SK-N-MC (cell line): ENCODE measurements at places on chromosomes 3 and 15.

DNA sequence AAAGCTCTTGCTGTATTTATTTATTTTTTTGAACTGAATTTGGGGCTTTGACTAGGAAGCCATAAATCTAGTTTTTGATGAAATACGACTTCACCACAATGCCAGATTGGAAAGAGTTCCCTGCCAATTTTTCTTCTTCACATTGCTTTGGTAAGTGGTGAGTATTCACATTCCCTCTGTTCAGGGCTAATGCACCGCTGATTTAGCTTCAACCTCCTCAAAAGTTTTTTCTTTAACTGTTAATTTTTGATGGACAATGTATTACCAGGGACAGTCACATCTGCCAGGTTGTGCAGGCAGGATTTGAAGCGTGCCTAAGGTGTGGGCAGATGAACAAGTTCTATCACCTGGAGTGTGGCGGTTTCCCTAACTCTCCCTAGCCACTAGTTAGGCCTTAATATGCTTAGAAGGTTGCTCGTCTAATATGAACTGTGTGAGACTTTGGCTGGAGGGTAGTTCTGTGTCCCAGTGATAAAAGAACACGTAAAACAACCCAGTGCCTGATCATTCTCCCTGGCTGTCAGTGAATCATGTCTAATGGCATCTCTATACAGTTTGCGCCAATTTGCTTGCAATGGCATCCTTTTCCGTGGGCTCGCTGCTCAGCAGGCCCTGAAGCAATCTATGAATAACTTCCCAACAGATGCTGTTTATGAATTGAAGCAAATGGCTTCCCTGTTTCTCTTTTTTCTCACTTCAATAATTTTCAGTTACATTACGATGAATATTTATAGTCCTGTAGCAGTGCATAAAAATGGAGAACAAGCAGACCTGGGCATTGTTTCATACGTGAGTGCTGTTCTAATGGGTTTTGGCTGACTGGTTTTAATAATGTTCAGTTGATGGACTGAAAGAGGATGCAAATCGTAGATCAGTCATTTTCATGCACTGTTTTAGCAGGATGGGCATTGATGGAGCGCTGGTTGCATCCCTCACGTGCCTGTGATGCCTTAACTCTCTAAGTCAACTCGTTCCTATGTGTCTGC, 243.2 kb upstream of the SUCLG2 start:
- DNase-seq: no peak

DNA sequence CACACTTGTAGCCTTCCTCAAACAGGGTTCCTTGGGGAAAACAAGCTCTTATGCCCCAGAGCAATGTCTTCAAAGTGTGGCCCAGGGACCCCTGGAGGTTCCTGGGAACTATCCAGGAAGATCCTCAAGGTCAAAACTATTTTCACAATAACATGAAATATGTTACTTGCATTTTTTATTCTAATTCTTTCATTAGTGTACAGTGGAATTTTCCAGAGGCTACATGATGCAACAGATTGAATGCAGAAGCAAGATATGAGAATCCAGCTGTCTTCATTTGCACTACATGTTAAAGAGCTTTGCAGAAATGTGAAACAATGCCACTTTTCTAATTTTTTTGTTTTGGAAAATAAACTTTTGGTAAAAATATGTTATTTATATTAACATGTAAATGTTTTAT, 190.9 kb downstream of the SLC9A9 start:
- peak; percentile 85 for DNase-seq

DNA sequence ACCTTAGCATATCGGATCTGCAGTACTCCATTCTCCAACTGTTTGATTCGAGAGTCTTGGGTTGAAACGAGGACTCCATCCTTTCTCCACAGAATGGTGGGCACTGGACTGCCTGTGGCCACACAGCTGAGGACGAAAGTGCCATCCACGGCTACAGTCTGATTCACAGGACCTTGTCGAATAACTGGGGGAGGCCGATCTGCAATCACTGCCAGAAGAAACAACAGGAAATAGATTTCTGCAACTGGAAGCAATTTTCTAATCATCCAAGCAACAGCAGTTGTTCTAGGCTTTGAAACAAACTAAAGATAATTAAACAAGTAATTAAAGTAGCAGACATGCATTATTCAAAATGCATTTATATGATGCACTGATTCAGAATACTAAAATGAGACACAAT, 1097.7 kb downstream of the ROBO1 start:
- no peak for DNase-seq

- no peak for DNase-seq
Measured at GRCh38 chr3:157081626-157082210, 78.2 kb downstream of the CCNL1 start.

- DNase-seq: no peak
Measured at GRCh38 chr15:101092156-101092866, 159.5 kb downstream of the CHSY1 start.

GRCh38 chr3:104437891-104438290, 928.8 kb upstream of the ALCAM start:
- peak; percentile 96 for DNase-seq

DNA sequence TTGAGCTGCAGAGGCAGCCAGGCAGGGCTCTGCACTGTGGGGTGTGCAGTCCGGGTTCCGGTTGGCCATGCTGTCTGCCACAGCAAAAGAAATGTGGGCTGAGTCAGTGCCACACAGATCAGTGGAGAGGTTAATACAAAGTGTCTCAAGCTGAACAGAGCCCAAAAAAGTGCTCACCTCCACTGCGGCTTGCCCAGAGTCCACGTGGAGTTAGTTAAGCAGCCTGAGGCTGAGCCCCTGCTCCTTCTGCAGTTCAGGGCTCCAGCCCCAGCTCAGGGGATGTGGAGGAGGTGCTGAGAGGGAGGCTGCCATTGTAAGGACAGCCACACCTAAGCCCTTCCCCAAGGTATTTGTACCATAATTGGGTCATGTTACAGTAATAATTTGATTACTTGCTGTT, 85.3 kb downstream of the LRRK1 start:
- DNase-seq: no peak

DNA sequence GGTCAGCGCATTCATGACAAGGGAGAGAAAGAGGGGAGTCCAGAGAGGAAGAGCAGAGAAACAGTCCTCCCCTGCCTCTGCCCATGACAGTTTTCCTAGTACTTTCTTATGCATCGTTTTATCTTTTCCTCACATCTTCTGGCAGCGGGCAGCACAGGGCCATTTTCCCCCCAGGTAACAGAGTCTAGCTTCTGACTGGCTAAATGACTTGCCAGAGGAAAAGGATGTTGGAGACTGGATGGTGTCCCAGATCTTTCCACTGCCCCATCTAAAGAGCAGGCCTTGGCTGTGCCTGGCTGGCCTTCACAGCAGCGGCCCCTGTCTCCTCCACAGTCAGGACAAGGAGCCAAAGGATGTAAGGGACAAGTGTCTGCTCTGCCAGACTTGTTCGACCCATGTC, 59.3 kb downstream of the CTDSPL start:
- DNase-seq: no peak

DNA sequence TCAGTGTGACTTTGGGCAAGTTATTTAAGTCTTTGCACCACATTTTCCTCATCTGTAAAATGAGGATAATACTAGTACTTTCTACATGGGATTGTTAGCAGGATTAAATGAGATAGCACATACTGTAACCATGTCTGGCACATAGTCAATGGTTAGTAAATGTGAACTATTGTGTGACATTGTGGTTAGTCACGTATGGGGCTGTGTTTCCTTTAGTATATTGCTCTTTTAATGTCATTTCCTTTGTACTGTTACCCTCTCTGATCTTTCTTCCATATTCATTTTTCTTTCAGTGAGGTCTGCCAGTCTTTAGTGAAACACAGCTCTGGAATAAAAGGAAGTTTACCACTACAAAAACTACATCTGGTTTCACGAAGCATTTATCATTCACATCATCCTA, 21.4 kb downstream of the OPA1 start:
- no peak for DNase-seq

GRCh38 chr3:30586096-30586805, 20.1 kb upstream of the TGFBR2 start:
- DNase-seq: no peak

DNA sequence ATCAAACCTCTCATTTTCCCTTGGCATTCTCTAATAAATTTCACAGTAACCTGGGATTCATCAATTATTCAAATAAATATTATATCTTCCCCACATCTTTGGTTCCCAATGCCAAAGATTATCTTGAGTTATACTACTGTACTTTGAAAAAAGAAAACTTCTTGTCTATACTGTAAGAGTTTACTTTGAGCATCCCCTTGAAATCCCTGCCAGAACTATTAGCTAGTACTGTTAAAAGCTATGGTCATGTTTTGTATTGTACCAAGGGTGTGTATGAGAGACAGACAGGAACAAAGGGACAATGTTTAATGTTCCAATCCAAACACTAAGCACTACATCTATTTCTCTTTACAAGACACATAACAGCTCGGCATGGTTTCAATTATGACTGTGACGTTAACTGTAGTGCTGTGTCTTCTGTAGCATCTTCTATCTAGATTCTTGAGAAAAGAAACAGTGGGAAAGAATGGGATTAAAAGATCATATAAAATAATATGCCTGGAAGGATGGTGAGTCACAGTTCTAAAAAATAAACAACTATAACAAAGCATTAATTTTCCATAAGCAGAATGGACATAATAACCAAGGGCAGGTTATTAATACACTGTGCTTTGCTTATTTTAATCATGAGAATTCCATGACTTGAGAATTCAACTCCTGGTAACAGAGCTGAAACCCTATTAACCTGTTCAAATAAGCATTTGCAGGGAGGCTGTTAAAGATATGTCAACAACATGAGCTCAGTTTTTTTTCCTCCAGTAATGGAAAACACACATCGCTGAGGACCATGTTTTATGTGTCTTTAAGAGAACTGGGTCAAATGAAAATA, 71.1 kb downstream of the ALDH1A2 start:
- DNase-seq: no peak

GRCh38 chr3:100548053-100548452, 55.6 kb downstream of the TMEM45A start:
- DNase-seq: no peak

DNA sequence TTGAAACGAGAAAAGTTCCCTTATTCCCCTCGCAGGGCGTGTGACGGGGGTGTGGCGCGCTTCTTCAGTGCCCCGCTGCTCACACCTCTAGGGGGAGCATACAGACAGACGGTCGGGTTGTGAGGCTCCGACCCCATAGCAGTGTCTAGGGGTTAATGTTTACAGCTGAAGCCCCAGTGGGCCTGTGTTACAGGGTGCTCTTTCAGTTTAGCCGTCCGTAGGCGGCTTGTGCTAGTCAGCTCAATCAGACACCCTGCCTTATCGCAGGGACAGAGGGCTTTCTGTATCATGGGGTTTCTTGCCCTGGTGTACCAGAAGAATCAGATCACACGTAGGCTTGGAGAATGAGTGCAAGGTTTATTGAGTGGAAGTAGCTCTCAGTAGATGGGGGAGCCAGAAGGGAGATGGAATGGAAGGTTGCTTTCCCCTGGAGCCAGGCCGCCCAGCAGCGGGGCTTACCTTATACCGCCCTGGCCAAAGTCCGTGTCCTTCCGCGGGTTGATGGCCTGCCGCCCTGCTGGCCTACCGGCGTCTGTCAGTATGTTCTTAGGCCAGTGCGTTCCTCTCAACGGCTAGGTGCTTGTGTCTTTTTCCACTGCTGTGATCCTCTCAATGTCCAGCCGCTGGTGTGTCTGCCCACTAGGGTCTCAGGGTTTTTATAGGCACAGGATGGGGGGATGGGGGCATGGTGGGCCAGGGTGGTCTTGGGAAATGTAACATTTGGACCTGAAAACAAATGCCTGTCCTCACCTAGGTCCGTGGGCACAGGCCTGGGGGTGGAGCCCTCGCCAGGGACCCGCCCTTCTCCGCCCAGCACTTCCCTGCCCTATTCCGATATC, 32.2 kb upstream of the ACP3 start:
- DNase-seq: no peak

- no peak for DNase-seq
Measured at GRCh38 chr3:32455609-32456428, 46.8 kb downstream of the CMTM6 start.

- DNase-seq: no peak
Measured at GRCh38 chr15:74400915-74401757, 32.6 kb downstream of the SEMA7A start.

- no peak for DNase-seq
Measured at GRCh38 chr3:112089956-112090886, 4.0 kb downstream of the C3orf52 start.

DNA sequence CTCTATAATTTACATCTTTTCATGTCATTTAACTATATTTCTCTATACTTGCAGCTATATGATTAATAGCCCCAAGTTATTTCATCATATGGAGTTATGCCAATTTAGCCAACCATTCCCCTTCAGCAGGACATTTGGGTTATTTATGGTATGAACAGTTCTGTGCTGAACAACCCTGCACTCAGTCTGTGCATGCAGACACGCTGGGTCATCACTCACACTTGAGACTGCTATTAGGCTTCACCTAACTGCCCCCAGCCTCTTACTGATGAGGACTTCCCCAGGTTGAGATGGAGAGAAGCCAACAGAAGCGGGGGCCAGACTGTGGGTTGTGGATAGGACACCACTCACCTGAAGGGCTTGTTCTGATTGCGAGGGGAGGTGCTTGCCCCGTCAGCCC, 7.3 kb downstream of the TADA3 start:
- no peak for DNase-seq

DNA sequence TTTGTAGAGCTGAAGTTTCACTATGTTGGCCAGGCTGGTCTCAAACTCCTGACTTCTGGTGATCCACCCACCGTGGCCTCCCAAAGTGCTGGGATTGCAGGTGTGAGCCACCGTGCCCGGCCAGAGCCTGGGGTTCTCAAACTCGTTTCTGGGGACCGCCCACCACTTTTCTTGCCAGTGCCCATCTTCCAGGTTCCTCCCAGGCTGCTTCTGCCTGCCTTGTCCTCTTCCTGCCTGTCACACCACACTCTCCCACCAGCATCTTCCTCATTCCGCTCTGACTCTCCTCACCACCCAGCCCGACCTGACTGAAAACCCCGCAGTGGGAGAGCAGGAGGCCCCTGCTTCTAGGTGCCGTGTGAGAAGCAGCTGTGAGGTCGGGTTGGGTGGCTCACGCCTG, 3.1 kb upstream of the DYNLT2B start:
- DNase-seq: no peak

GRCh38 chr3:47163169-47164006, 525 bp downstream of the SETD2 start:
- DNase-seq: no peak

DNA sequence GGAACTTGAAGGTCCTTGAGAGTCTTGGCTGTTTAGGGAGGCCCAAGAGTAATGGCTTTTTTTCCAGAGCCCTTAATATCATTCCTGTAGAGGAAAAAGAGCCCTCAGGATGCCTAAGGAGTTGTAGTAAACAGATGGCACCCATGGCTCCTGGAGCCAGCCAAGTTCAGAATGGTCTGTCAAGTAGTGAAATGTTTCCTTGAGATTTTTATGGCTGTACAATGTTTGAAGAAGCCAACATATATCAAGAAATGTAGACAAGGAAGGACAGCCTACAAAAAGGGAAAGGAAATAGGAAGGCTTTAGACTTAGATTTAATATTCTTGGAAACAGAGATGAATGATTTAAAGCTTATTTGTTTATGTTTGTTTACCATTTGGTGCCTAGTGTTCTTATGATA, 334.8 kb downstream of the SATB1 start:
- no peak for DNase-seq
